ENCODE measurements at places on chromosomes 12 and 14.

GRCh38 chr12:83059107-83059506 is 372.4 kb downstream of the TMTC2 start:
- no peak for DNase-seq

- DNase-seq, result no peak
These were observed 105.9 kb downstream of the ETV6 start for GRCh38 chr12:11755302-11755930.

DNA sequence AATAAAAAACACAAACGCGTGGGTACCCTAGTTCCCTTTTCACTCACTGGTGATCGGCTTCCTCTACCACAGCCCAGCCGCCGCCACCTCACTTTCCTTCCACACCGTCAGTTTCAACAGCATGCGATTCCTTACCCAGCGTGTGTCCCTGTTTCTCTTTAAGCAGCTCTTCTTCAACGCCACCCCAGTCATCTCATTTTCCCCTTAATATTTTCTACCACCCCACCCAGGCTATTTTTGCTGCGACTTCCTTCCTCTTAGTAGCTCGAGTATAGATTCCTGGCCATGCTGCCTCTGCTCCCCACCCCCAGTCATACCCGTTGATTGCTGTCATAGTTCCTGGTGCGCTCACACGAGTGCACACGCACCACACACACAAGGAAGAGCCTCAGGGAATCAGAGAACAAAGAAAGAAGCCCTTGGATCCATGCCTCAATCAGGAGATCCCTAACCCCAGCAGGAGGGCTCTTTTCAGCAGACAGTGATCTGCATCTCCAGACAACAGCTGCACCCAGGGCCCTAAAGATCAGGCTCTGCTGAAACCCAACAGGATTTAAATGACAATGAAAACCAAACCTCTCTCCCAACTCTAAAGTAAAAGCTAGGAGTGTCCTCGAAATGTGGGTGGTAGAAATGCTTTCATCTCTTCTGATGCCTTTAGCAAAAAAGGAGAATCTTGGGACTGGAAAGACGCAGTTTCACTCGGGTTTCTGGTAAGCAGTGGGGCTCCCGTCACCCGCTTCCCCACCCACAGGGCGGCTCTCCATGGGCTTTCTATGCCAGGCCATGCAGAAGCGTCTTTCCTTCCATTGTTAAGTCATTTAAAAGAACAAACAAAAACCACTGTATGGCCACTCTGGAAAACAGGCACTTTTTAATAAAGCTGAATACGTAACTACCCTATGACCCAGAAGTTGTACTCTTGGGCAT is 23.8 kb downstream of the VPS37B start:
- peak; percentile 100 for DNase-seq

- no peak for DNase-seq
These were observed 1.1 kb downstream of the DIP2B start for GRCh38 chr12:50505675-50506530.

GRCh38 chr14:49240383-49240782 is 345.8 kb downstream of the RPS29 start:
- peak; percentile 38 for DNase-seq

DNA sequence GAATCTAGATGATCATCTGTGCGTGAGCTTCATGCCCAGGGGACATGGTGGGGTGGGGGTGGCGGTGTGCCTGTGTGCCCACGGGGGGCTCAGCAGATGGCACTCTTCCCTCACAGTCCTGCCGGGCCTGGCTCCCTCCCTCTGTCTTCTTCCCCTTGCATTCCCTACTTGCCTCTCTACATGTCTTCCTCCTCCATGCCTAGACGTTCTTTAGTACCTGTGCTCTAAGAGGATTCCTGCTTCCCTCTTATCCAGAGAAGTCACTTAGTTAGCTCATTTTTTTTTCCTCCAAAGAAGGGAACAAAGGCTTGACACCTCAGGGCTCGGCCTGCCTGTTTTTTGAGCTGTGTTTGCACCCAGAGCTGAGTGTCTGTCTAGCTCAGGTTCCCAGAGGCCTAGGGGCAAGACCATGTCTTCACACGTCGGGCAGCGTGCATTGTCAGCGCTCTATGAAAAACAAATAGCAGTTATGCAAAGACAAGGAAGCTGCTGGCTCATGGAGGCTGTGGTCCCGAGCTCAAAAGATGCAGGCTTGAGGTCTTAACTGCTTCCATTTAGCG is 48.8 kb downstream of the NINJ2 start:
- peak; percentile 59 for DNase-seq
